Mesenteric fat pad (tissue), 1 donor: ENCODE measurements at places on chromosomes 1 and 21.

GRCh38 chr1:234627009-234627950 is 17.3 kb upstream of the IRF2BP2 start:
- no peak for DNase-seq

GRCh38 chr1:186978596-186979556 is 150.1 kb downstream of the PLA2G4A start:
- DNase-seq, result no peak

- DNase-seq, result no peak
Observed at GRCh38 chr1:48079096-48079495, 81.9 kb upstream of the TRABD2B start.

- no peak for DNase-seq
Observed at GRCh38 chr1:165395478-165395877, 39.0 kb upstream of the LMX1A start.

DNA sequence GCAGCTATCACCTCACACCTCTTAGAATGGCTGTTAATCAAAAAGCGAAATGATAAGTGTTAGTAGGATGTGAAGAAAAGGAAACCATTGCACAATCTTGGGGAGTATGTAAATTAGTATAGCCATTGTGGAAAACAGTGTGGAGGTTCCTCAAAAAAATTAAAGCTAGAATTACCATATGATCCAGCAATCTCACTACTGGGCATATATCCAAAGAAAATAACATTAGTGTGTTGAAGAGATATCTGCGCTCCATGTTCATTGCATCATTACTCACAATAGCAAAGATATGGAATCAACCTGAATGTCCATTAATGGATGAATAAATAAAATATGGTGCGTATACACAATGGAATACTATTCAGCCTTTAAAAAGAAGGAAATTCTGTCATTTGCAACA is 68.9 kb downstream of the SNRPE start:
- DNase-seq, result no peak

DNA sequence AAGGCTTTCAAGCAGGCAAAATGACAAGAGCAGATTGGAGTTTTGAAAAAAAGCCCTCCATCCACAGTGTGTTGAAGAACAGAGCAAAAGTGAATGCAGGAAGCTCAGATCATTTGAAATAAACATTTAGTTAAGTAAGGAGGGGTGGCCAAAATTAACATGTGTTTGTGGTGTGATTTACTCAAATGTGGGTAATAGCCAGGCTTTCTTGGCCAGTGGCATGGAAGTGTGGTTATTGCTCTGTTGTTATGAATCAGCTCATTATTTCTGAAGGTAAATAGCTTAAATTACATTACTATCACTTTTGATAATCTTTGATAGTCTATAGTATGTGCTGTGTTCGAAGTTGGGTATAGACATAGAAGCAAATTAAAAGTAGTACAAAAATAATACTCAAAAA is 485.9 kb downstream of the LMO4 start:
- no peak for DNase-seq

DNA sequence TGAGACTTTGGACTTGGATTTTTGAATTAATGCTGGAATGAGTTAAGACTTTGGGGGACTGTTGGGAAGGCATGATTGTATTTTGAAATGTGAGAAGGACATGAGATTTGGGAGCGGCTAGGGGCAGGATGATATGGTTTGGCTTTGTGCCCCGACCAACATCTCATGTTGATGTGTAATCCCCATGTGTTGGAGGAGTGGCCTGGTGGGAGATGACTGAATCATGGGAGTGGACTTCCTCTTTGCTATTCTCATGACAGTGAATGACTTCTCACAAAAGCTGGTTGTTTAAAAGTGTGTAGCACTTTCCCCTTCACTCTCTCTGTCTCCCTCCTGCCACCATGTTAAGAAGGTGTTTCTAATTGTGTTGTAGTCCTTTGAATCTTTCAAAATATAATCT is 9.3 kb upstream of the PHGDH start:
- DNase-seq, result no peak
